Type B pancreatic cell (in vitro differentiated cells): ENCODE measurements at places on chromosomes 7 and 10.

DNA sequence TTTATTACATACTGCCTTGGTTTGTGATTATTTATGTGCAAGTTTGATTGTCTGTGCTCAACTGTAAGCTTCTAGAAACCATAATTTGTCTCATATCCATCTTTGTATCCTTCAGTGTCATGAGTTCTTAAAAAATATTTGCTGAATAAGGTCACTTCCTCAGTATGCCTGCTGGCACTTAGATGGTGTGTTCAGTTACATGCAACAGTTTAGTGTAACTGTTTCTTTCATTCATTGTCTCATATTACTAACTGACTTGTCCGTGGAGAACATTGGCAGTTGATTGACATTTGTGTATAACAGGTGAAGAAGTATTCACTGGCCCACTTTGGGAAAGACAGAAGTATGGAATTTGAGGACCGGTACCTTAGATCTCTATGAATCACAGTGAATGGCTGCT is 236.9 kb downstream of the PRKG1 start:
- DNase-seq: no peak

- DNase-seq: no peak
Observed at GRCh38 chr10:72228318-72228751, 12.3 kb upstream of the ASCC1 start.

DNA sequence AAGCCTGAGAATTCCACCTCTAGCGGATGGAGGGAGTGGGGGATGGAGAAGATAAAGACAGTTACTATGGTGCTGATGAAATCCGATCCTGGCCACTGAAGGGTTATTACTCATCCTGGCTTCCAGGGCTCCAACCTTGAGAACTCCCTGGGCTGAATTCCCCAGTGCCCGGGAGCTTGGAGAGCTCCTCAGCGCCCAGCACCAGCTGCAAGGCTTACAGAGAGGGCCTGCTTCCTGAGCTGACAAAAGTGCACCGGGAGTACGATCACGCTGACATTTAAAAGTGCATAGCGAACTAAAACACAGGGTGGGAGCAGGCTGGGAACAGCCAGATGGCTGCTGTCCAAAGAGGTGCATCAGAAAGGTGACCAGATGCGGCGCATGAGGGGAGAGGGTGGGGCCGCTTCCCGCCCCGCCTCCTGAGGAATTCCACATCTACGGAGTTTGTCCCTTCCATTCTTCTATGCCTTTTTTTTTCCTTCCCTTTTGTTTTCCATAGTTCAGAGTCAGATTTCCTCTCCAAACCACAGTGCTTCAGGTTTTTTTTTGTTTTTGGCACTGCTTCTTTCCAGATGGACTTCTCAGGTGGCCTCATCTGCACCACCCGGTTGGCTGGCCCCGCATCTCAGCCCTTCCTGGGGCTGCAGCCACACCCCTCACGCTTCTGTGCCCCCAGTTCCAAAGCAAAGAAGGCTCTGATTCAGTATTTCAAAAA is 62.4 kb upstream of the MKRN1 start:
- DNase-seq: no peak

DNA sequence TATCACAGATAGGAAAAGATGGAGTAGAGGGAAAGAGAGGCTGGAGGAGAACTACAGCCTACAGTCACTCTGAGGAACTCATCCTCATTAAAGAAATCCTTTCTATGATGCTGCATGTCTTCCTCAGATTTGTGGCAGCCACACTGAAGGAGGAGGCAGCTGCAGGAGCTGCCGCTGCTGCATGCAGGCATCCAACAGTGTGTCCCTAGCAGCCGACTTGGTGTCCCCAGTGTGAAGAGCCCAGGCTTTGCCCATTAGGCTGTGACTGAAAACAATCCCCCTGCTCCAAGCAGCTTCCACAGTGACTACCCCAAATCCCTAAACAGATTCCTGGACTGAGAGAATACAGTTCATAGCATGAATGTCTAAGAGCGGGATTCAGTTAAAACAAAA is 23.1 kb downstream of the SKIDA1 start:
- no peak for DNase-seq

DNA sequence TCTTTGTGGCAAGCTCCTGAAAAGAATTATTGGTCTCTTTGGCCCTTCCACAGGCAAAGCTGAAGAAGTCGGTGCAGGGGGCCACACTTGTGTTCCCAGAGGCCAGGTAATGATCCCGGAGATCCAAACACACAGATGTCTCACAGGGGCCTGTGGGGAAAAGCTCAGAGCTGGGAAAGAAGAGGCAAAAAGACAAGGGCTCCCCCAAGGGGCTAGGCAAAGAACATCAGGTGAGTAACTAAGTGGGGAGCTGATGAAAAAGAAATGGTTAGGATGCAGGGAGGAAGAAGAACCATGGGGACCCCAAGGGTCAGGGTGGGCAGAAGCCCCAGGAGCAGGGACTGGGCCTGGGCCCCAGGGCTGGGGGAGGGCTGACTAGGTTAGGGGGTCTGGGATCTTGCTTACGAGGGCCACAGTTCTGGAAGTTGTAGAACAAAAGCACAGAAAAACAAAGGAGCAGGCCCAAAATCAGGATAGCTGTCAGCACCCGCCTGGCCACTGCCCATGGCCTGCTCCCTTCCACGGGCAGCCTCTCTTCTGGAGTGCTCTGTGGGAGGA is 1.1 kb downstream of the KEL start:
- no peak for DNase-seq

DNA sequence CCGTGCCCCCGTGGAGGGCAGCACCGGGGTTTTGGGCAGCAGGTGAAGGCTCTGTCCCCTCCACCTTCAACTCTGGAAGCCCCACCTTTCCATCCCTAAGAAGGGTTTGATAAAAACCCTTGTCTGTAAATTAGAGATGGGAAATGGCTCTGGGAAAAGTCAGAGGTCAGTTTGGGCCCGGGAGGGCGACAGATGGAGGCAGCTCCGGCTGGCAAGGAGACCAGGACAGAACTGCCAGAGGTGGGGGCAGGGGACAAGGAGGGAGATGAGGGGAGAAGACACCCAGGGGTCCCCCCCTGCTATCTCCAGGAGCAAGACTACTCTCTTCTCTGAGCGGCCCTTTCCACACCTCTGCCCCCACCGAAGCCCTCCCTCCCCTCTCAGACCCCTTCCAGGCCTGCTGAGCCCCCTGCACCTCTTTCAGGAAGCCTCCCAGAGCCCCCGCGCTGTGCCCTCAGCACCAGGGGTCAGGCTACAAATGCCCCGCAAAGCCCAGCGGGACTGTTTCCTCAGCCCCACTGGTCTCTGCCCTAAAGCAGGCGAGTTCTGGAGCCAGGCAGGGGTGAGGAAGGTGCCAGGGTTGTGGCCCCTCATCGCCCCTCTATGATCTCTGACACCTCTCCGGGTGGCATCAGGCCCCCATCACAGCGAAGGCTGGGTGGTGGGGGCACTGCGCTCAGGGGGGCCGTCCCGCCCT is 980 bp upstream of the SH2B2 start:
- no peak for DNase-seq

- DNase-seq: no peak
Observed at GRCh38 chr7:120735791-120736190, 122.2 kb downstream of the TSPAN12 start.

DNA sequence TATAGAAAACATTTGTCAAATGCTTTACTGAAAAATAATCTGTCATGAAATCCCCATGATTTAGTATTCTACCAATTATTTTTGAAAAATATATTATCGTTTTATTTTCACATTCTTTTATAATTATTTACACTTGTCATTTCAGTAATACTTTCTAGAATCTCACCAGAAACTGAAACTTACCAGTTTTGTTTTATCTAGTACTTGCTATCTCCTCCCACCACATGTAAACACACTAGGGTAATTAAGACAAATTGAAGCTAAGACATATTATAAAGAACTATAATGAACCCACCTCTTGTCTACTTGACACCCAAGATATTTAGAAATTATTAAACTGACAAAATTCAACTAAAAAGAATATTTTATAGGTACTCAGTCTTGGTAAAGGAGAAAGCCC is 51.5 kb upstream of the GRM3 start:
- no peak for DNase-seq

DNA sequence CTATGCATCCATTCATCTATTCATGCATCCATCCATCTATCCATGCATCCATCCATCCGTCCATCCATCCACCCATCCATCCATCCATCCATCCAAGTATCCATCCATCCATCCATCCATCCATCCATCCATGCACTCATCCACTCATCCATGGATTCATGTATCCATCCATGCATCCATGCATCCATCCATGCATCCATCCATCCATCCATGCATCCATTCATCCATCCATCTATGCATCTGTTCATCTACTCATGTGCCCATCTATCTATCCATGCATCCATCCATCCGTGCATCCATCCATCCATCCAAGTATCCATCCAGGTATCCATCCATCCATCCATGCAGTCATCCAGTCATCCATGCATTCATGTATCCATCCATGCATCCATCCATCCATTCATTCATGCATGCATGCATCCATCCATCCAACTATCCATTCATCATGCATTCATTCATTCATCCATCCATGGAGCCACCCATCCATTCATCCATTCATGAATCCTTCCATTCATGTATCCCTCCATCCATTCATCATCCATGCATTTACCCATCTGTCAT is 132.0 kb downstream of the DYNC2I1 start:
- DNase-seq: no peak

DNA sequence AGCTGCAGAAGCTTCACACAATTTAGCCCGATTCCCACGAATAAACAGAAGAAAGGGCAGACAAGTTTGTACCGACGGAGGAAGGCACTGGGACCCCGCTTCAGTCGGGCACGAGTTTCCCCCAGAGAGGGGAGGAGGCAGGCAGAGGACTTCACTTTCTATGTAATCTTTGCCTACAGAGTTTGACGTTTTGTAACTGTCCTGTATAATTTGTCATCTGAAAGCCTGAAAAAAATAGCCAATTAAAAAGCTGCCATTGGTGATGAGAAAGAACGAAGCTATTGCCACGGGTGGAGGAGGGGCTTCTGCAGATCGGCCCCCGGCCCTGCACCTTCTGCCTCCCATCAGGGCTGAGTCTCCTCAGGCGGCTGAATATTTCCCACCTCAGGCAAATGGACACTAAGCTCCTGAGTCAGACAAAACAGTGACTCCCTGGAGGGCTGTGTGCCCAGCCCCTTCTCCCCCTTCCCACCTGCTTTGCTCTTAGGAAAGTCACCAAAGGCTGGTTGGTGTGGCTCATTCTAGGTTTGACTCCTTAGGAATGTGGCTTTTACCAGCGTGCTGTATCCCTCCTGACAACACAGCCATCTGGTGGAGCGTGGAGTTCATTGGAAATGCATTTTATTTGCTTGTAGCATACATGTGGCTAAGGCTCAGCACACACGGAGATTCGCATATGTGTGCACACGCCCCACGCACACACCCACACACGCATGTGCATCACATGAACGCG is 117.4 kb downstream of the VIPR2 start:
- DNase-seq: no peak

DNA sequence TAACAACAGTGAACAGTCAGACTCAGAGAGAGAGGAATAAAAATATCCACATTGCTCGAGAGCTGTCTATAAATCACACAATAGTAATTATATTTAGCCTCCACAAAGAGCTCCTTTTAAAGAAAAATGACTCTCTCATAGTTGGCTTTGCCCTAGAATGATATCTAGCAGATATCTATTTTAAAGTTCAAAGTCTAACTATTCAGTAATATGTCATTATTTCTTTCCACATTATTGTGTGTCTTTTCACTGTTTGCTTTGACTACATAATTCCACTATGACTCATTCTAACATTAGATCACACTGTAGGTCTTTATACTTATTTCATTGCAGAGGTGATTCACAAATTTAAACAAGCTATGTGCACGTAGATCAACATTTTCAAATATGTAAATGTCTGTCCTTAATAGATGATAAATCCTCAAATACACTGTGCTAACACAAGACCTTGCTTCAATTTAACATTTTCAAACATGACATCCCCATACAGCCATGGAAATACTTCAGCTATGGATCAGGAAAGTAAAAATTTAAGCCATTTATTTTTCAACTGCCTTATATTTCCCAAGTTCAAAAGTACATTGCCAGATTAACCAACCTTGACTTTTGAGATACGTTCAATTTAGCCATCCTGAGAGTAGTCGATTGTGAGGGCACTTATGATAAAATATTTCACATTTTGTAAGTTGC is 99.9 kb upstream of the AKR1E2 start:
- no peak for DNase-seq

DNA sequence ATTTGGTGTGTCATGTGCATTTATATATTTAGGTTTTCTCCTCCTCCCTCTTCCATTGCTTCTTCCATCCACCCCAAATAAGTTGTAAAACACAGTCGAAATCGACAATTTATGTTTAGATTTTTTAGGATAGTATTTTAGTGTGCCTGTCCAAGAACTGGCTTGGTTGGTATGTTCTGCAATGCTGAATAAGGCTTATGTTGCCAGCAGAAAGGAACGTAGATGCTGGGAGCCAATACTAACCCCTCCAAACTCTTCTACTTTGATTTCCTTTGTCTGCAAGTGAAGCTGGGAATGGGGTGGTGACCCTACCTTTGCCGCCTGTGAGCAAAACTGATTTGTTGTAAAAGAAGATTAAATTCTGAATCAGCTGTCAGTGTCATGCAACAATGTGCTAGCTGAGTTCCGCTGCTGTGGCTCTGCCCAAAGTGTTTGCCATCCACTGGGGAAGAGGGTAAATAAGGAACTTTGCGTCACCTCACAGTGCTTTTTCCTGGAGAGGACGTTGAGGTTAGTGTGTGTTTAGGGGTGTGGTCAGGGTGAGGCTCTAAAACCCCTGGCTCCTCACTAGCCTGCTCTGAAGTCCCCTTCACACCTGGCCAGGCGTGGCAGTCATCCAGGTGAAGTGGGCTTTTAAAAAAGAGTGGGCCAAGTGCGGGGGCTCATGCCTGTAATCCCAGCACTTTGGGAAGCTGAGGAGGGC is 44.4 kb downstream of the TACC2 start:
- DNase-seq: no peak

DNA sequence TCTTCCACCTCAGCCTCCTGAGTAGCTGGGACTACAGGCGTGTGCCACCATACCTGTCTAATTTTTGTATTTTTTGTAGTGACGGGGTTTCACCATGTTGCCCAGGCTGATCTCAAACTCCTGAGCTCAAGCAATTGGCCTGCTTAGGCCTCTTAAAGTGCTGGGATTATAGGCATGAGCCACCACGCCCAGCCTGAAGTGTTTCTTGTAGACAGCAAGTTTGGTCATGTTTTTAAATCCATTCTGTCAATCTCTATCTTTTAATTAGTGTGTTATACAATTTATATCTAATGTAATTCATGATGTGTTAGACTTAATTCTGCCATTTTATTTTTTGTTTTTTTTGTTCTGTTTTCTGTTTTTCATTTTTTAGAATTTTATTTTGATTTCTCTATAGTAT is 17.2 kb upstream of the MXI1 start:
- no peak for DNase-seq

GRCh38 chr10:90865401-90865800 is 6.4 kb upstream of the RPP30 start:
- no peak for DNase-seq

DNA sequence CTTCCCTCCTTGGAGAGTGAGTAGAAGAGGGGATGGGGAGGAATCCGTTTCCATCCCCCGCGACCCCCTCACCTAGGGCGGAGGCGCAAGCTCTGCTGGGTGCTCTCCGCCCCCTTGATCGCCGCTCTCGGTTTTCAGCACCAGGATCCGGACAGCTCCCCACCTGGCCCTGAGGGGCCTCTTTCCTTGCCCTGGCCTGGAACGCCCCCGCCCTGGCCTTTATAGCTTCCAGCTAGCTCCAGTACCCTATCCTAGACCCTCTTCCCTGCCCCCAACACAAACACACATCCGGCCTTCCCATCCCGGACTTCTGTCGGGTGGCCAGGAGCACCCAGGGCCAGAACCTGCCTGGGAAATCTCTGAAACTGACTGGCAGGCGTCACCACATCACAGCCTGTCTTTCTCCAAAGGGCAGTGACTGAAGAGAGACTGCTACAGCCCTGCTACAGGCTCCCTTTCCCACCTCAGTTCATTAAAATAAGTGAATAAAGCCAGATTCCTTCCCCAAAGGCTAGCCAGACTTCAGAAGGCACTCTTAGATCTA is 72.3 kb upstream of the LEP start:
- peak; percentile 78 for DNase-seq
